ENCODE measurements at places on chromosomes 11 and 22.

GRCh38 chr22:21796863-21797262, 61.3 kb upstream of the YPEL1 start:
- no peak for DNase-seq

GRCh38 chr11:70625582-70626518, 227.5 kb downstream of the CTTN start:
- DNase-seq: no peak

- no peak for DNase-seq
Measured at GRCh38 chr11:102447193-102447592, 5.4 kb downstream of the TMEM123 start.

GRCh38 chr11:10777806-10778205, 26.8 kb downstream of the CTR9 start:
- DNase-seq: no peak

DNA sequence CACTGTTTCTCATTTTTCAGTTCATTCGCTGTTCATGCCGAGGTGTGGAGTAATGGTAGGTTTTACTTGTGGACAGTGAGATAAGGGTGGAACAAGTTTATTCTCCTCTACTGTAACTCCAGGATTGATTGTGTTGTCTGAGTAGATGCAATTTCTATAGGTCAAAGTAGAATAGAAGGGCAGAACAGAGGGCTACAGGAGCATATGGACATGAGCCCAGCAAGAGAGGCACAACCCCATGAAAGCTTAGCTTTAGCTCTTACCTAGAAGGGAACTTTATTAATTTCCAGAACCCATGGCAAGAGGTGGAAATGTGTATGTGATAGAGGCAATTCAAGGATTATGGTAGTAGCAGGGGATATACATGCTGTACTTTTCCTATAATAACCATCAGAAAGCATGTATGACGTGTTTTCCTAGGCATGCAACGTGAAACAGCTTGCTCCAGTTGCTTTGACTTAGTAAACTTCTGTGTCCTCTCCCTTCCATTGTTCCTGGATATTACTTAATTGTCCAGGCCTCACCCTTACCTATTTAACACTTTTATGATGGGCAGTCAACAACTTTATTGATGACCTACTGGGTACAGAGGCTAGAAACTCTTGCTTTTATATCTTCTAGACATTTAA, 13.8 kb upstream of the SLC37A2 start:
- no peak for DNase-seq

- DNase-seq: no peak
Measured at GRCh38 chr11:111774955-111775710, 8.9 kb upstream of the PPP2R1B start.

DNA sequence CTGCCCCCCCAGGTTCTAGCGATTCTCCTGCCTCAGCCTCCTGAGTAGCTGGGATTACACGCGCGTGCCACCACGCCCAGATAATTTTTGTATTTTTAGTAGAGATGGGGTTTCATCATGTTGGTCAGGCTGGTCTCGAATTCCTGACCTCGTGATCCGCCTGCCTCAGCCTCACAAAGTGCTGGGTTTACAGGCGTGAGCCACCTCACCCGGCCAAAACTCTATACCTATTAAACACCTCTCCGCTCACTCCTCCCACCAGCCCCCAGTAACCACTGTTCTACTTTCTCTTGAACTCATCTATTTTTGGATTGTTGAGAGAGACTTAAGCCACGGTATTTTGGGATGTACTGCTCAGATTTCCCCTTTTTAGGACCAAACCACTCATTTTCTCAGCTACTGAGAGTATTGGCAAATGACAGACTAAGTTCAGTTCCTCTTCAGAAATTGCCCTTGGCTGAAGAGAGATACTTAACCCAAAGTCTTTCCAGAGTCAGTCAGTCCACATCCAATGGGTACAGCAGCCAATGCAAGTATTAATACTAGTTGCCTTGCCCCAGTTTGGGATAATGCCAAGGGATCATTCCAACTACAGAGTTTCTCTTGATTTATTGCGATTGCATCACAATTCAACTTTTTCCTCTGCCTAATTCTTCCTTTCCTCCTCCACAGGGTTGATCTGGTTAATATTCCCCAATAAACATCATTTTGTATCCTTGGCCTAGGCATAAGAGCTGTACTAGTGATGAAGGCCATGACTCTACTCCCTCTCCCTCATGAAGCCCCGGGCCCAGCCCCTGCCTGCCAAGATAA, 36.8 kb upstream of the CSTF3 start:
- DNase-seq: no peak

DNA sequence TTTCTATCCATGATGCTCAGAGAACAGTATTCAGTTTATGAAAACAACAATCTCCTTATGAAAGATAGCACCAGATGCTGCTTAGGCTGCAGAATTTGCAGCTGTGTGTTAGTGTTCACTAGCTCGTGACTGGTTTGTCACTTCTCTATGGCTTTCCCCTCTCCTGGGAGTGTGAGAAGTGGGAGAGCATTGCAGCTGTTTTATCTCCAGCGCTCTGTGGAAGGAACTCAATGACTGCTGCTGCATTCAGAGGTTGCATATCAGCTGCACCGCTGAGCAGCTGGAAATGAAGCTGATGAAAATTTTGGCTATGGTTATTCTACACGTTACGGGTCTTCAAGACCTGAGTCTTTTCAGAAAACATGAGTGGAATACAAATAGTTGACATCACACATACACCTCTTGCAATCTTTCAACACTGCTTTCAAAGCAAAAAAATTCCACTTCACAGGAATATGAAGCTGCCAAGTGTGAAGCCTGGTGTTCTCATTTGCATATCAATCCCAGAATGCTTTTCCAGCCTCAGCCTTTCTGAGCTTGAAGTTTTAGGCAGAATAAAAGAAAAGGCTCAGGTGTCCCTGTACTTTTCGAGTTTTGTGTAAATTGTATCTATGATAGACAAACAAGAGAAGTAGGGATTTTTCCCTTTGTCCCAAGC, 149.3 kb upstream of the DDI1 start:
- DNase-seq: no peak

DNA sequence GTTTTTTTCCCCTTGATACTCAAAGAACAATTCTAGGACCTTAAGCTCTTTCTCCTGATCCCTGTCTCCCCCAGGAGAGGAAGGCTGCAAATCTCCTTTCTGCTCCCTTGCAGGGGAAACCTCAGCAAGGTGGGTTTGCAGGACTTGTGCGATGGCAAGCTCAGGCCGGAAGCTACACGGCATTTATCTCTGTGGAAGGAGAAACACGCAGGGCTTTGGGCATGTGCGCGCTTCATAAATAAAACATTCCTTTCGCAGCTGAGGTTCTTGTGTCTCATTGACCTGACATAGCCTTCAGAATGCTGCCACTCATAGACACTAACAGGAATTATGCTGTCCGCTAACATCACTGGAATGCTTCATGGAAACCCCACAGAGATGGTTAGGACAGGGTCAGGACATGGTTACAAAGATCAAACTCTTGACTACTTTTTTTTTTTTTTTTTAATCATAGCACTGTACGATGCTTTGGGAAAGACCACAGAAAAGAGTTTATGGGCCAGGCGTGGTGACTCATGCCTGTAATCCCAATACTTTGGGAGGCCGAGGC, 42.6 kb downstream of the SLN start:
- no peak for DNase-seq

GRCh38 chr11:109851780-109852390, 241.3 kb upstream of the ZC3H12C start:
- DNase-seq: no peak

GRCh38 chr11:116692318-116693101, 80.3 kb downstream of the BUD13 start:
- no peak for DNase-seq

DNA sequence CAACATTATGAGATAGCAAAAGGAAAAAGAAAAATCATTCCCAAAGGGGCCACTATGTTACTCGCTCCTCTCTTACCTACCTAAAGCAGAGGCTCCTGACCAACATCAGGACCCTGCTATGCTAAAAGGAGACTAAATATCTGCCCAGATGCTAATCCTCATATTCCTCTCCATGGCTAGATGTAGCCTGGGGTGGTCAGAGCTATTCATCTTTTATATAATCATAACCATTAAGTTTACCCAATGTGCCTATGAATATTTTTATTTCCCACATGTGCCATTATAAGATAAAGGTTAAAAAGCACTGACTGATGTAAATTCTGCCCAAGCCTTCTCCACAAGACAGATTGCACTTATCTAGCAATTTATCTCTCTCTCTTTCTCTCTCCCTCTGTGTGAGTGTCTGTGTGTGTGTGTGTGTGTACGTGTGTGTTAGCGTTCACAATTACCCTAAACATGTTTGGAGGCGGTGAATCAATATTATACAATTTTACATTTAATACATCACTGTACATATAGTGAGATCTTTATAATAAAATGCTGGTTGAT, 41.2 kb upstream of the ANO5 start:
- DNase-seq: no peak

DNA sequence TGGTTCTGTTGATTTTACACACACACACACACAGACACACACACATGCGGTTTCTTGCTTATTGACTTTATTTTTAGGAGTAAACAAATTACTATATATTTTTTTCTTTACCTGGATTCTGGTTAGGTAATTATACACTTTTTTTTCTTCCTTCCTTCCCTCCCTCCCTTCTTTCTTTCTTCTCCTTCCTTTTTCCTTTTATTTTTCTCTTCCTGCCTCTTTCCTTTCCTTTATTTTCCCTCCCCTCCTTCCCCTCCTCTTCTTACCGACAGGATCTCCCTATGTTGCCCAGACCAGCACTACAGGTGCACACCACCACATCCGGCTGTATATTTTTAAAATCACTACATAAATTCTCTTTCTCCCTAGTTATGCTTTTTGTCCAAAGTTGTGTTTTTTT, 3.1 kb upstream of the SPDYC start:
- DNase-seq: no peak

- DNase-seq: no peak
Measured at GRCh38 chr22:33020721-33021120, 37.5 kb downstream of the SYN3 start.

GRCh38 chr22:30744224-30744623, 49.5 kb downstream of the OSBP2 start:
- no peak for DNase-seq

DNA sequence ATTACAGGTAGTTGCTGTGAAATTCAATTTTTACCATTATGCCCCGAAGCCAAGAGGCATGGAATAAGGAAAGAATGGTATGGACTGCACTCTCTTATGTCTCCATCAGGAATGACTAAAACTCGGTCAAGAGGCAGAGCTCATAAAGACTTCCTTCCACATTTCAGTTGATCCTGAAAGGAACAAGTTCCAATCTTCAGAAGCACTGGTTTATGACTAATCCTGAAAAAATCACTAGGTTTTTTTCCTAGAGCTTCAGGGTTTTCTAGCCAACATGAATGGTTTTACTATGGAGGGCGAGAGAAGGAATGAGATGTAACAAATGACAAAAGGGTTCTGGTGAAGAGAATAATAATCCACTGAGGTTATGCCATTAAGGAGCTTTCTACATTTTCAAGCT, 832.2 kb downstream of the NTM start:
- DNase-seq: no peak

DNA sequence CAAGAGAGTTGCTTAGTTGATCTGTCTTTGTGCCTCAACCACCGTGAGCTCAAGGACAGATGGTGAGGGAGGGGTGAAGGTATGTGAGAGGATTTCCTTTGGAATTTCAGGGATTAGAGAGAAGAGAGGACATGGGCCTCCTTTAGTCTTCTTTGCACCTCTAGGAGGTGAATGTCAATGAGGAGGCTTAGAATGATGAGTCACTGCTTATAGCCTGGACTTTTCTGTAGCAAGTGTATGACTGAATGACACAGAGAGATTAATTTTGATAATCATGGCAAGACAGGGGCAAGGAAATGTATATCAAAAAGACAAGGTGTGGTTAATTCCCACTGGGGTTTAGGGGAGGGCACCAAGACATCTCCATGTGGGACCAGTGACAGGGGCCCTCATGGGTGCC, 947.3 kb upstream of the TENM4 start:
- no peak for DNase-seq

- DNase-seq: no peak
Measured at GRCh38 chr11:59578369-59578768, 37.2 kb downstream of the OSBP start.

- DNase-seq: no peak
Measured at GRCh38 chr22:47822422-47822821, 1060.0 kb downstream of the TBC1D22A start.

- no peak for DNase-seq
Measured at GRCh38 chr11:115126515-115127208, 377.6 kb downstream of the CADM1 start.

DNA sequence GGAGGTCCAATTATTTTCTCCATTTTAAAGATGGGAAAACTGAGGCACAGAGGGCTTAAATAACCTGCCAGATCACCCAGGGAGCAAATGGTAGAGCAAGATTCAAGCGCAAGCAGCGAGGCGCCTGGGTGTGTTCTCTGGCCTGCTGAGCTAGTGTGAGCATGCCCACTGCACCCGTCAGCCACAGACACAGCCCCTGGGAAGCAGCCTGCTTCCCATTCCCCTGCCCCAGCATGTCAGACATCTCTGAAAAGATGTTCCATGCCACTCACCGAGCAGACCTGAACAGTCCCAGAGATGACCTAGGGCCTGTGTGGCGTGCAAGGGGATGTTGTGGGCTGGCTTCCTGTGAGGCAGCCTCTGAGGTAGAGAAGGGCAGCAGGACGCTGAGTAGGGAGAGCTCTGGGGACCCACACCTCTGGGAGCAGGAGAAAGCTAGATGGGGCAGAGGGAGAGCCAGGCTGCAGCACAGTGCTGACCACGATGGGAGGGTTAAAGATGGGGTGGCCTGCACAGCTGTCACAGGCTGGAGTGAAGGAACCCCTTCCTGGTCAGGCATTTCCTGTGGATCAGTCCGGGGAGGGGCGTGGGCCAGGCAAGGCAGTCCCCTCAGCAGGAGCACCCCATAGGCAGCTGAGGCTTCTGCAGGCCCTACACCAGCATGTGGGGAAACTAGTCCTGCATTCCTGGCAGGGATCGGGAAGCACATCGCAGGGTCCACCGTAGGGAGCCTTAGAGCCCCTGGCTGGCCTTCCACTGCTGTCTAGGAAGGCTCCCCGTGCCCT, 101.4 kb downstream of the GALNT18 start:
- no peak for DNase-seq

DNA sequence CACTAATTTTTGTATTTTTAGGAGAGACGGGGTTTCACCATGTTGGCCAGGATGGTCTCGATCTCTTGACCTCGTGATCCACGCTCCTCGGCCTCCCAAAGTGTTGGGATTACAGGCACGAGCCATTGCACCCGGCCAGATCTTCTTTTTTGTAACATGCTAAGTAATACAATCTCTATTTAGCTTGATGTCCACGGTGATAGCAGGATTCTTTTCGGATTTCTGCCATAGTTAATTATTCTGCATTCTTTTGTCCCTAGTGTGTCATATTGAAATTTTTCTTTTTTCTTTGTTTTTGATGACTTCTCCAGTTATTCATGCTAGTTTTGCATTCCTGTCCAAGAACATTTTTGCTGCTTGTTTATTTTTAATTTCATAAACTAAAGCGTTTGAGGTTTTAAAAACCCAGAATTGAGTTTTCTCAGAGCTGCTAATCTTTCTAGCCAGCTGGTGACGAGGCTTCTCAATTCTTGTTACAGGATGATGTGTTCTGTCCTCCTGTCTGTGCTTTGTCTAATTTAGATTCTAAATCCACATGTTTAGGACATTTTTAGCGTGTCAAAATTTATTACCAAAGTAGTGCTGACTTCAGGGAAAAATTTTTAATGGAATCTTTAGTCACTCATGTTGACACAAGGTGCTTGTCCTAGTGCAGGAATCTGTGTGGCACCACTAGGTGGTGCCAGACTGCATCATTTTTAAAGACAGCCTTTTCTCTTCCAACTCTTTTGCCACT, 21.8 kb downstream of the NF2 start:
- DNase-seq: peak; percentile 19

- DNase-seq: no peak
Measured at GRCh38 chr22:40486962-40487602, 116.7 kb downstream of the SGSM3 start.

GRCh38 chr22:39448205-39449054, 8.4 kb upstream of the MGAT3 start:
- no peak for DNase-seq
